ENCODE measurements at places on chromosomes 1 and 21. TPM values are rescaled to one million over a fixed set of nuclear protein-coding genes. Genes with fewer than 3 reads are reported as not detected.
A peak's percentile ranks its signal among the peaks of the same experiment; 100 is the strongest.

DNA sequence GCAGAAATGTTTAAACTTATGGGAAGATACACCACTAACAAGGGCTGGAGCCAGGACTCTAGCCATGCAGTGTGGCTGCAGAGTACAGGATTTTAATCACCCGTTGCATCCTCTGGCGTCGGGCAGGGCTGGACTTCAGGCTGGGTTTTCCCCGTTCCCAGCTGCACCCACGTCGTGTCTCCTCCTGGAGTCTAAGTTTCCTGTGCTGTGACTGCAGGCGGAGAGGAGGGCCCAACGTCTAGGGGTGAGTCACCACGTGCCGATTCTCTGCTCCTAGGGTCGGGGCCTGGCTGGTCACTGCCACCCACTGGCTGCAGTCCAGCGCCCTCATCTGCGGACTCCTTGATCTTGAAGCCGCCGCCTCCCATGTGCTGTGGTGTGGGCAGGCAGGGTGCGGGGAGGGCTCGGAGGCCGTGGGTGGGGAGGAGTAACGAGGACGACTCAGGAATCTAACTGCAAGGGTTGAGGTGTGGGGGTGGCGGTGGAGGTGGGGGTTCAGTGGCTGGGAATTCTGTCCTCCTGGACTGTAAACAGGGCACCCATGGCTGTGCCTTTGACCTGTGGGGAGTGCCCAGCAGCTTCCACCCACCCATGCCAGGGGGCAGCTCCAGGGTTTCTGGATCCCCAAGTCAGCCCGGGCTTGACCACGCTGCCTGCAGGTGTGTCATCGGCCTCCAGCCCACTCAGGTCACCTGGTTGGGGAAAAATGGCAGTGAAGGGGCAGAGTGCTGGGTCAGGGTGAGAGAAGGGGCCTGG is 77.8 kb downstream of the ALPL start:
- no peak for DNase-seq

- no peak for DNase-seq
Measured at GRCh38 chr1:87685311-87686135, 356.8 kb downstream of the LMO4 start.

GRCh38 chr1:13764588-13765332 is 64.8 kb downstream of the PRDM2 start:
- DNase-seq = no peak

- DNase-seq = no peak
Measured at GRCh38 chr1:39754906-39755504, 16.1 kb downstream of the OXCT2 start.

GRCh38 chr1:37811027-37811655 is 3.1 kb upstream of the YRDC start:
- DNase-seq = peak; percentile 69

DNA sequence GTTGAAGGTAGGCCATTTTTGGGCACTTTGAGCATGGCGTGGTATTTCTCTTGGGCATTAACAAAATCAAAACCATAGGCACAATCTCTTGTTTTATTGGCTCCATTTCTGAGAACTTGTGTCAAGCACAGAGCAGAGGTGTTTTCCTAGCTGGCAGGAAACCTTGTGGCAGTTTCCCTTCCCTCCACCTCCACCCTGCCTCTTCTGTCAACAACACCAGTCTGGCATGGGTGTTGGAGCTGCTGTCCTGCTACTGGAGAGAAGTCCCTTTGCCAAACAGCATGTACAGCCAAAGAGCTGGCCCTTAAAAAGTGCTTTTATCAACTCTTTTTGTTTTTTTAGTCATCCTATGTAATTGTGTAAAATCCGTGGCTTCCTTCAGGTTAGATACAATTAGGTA is 16.0 kb downstream of the ATP1A1 start:
- no peak for DNase-seq

GRCh38 chr21:42105476-42106315 is 34.6 kb downstream of the UMODL1 start:
- DNase-seq = no peak

DNA sequence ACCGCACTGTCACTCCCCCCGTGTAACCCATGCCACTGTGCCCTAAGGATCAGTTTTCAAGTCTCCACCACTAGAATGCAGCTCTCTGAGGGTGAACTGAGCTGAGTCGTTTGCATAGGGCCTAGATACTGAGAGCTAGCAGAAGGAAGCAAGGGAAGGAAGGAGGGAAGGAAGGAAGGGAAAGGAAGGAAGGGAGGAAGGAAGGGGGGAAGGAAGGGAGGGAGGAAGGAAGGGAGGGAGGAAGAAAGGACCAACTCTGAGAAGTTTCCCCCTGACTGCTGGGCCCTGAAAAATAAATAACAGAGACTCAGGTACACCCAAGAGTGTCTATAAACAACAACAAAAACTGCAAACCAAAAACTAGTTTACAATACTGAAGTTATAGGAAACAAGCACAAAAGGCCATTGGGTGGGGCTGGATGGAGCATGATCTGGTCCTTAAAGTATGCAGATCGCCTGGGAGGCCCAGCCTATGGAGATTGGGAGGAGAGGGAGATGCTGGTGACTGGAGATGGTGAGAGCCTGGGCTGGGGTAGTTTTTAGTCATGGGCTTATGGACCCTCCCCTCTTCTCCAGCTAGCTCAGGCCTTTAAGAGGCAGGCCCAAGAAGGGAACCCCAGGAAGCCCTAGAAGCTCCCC is 1.7 kb upstream of the MRPS15 start:
- DNase-seq = no peak

GRCh38 chr21:15071009-15071408 is 6.2 kb upstream of the NRIP1 start:
- no peak for DNase-seq

Gene LAPTM5
- total RNA-seq = 88.6 TPM

GRCh38 chr1:116989835-116990234 is 11.7 kb upstream of the CD101 start:
- DNase-seq = no peak

GRCh38 chr1:14634486-14634885 is 36.0 kb downstream of the KAZN start:
- no peak for DNase-seq

Gene RGS16
- 8.3 TPM for total RNA-seq

DNA sequence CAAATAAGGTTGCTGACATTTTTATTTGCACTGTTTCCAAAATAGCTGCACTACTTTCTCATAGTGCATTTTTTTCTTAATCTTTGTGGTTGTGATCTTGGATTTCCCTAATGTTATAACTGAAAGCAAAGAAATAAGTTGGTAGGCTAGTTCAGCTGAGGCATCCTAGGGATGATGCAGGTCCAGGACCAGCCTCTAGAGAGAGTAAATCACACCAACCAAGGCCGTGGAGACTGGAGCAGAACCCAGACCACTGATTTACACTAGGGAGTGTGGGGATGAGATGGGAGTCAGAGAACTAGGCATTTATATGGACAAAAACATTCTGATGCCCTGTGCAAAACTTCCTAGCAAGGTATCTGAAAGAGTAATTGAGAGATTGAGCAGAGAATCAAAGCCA is 104.5 kb downstream of the URB2 start:
- DNase-seq = no peak

- DNase-seq = no peak
Measured at GRCh38 chr21:37863842-37864241, 52.4 kb downstream of the KCNJ6 start.

Gene KCND3
- total RNA-seq = 0.33 TPM

DNA sequence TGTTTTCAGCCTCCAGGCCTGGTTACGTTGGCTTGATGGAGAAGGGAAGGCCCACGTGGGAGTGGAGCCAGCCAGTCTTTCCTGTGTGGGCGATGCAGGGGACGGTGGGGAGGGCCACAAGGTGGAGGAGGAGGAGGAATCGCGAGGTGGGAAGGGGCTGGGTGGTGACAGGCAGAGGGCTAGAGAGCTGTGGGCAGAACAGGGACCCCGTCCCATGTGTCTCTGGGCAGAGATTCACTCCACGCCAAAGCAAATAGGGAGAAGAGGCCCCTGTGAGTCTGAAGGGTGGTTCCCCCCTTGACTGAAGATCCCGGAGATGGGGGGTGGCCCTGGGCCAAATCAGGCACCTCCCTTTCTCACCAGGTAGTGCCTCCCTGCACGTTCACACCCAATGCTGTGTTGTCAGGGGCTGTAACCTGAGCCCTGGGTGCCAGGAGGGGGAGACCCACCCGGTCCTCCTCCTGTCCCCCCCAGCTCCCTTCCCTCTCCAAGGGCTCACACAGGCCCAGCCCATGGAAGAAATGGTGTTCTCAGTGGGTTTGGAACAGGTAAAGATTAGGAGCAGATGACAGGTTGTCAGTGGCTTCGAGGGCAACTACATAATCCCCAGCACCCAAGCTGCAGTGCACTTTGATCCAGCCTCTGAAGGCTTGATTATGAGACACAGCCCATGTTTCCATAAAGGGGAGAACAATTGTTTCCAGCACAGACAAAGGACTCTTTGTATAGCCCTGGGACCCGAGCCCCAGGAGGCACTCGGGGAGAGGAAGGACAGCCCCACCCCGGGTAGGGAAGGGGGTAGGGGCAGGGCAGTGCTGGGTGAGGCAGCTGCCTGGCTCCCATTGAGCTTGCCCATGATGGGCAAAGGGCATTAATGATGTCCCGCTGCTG is 37.7 kb upstream of the GPR37L1 start:
- DNase-seq = no peak

DNA sequence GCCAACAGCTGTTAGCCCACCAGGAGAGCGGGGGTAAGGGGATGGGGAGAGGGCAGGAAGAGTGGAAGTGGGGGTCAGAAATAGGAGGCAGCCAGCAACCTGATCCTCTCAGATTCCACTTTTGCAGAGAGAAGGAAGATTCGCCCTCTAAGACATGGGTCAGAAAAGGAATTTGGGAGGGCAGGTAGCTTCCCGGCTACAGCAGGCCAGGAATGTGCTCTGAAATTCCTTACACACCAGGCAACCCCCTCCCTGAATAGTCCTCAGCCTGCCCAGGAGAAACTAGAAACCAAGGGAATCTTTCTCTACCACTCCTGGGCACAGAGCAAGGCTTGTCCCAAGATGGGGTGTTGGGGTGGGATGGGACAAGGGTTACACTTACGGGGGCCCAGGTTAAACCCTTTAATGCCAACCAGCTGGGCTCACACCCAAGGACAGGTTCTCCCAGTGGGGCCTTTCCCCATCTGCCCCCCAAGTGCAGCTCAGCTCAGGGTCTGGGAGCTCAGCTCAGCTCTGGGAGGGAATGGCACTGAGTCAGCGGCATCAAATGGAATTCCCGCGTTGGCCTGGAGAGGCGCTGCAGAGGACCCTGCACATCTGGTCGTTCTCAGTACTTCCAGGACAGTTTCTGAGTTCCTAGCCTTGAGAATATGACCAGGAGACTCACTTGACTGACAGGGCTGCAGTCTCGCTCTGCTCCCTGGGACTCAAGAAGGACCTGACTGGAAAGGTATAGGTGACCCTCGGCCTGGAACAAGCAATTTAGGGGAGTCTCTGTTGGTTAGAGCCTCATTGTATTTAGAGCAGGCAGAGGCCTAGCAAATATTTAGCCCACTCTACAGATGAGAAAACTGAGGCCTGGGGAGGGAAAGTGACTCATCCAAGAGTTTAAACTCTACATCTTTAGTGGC is 761 bp downstream of the TNNT2 start:
- no peak for DNase-seq

- peak; percentile 52 for DNase-seq
Measured at GRCh38 chr1:18581420-18581880, 49.2 kb upstream of the PAX7 start.

GRCh38 chr1:106793651-106794050 is 262.8 kb upstream of the PRMT6 start:
- no peak for DNase-seq

DNA sequence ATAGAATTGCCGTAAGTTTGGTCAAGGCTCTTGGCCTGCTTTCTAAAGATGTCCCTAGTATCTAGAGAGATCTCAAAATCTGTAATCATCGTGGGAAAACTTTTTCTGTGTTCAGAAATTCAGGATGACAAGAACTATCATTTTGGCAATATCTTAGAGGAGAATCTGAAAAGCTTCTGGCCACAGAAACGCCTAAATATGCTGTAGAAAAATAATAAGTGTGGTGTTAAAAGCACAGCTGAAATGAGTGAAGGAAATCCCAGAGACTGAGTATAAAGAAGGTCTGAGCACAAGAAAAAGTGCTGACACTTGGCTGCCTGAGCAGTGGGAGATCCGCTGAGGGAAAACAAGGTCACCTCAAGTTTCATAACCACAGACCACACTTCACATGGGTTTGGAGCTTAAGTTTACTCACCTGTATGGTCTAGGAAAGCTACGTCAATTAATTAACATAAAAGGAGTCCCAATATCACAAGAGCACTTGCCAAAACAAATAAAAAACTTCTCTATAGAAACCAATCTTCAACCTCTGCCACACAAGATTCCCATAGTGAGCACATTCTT is 235.2 kb upstream of the IRF2BP2 start:
- peak; percentile 34 for DNase-seq

DNA sequence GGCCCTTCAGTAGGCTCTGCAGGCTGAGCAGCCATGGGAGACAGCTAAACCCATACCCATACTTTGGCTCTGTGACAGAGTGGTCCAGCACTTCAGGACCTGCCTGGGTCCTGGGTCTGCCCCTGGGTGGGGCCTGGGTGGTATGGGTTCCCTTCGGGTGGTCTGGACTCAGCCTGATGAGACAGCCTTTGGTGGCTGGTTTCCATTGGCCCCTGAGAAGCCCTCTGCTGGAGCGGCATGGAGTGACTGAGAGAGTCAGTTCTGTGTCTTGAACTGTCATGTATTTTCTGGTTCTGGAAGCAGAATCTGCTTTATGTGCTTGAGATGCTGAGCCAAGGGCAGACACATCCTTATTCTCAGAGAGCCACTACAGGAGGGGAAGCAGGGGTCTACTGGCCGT is 31.3 kb upstream of the KCNA2 start:
- no peak for DNase-seq

Gene PLPPR4
- 0.42 TPM for total RNA-seq

Gene KCNJ9
- 0.05 TPM for total RNA-seq

GRCh38 chr1:101409102-101409501 is 172.3 kb downstream of the S1PR1 start:
- DNase-seq = no peak

Gene SERTAD4
- total RNA-seq = 0.33 TPM

DNA sequence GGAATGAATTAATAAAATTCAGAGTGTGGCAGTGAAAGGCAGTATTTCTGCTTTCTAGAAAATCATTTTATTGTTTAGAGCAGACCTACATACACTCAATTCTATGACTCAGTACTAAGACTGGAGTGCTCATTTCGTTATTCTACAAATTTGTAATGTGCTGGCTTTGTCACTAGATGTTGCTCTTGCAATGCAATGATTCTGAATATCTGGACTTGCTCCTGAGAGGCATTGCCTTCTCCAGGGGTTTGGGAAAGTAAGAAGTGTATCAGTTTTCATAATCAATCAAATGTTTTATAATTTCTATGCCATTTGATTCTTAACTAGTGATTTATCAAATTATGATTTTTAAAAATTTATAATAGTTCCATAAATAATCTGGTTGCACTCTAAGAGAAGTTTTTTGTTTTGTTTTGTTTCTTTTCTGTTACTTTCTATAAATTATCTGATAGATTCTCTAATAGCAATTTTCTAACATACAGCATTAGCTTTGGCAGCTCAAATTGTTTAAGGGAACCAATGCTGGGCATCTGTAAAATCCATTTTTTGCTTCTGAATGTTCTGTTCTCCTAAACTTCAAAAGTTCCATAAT is 280.5 kb upstream of the SGIP1 start:
- no peak for DNase-seq

GRCh38 chr1:230143534-230143933 is 76.5 kb downstream of the GALNT2 start:
- DNase-seq = no peak
